Stimulated activated effector memory CD8-positive, alpha-beta T cell treated with anti-CD3 and anti-CD28 coated beads, Interleukin-12 subunit alpha, Interleukin-12 subunit beta, amount 100 ng/mL, for 72 hours (primary cell): ENCODE measurements at places on chromosomes 11 and 22.
A peak's percentile ranks its signal among the peaks of the same experiment; 100 is the strongest.

GRCh38 chr11:41413843-41414242, 45.6 kb downstream of the LRRC4C start:
- no peak for DNase-seq

- DNase-seq: no peak
Observed at GRCh38 chr11:78438298-78438975, 20.8 kb upstream of the GAB2 start.

- DNase-seq: no peak
Observed at GRCh38 chr22:21070690-21071615, 25.2 kb downstream of the LRRC74B start.

DNA sequence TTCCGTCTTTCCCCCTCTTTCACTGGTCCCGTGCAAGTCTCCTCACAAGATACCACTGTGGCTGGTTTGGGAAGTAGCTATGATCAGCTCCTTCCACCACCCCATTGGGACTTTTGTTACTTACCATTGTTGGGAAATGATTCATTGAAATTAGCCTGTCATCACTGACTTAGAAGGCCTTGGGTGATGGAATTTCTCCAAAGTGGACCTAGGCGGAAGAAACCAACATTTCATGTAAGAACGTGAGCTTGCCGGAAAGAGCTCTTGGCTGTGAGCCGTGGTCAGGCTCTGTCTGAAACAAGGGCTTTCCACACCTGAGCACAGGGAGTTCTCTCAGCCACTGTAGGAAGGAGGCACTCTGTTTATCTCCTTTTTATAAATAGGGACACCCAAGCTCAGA, 23.5 kb upstream of the CRYBB3 start:
- no peak for DNase-seq

DNA sequence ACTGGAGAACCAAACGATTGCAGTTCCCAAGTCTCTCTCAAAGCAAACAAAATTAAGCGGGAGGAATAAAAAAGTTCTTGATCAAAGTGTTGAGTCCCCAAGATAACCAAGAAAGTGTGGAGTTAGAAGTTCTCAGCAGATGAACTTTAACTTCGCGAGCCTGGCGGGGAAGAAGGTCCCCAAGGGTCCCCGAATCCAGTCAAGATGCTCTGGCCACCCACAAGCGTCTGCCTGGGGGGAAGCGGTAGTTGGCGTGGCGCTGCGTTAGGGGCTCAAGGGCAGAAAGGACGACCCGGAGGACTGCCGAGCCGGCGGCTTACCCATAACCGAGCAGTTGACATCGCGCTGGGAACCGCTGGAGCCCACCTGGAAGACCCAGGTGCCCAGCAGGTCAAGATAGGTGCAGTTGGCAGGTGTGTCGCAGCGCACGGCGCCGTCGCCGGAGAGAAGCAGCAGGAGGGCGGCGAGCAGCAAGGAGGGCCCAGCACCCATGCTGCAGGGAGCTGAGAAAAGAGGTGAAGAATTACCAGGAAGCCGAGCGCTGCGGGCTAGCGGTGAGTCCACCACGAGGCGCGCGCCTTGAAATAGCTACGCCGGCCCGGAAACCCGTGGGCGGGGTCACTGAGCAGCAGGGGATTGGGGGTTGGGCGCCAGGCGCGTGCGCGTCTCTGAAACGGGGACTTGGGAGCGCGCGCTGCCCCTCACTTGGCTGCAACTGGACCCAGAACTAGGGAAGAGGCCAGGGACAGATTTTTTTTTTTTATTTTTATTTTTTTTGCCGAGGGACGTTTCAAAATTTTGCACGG, at the start of gene CTSC:
TSS of gene CTSC (minus strand) at position 556 of the 806 bp plus-strand sequence. CDS start at position 492, 64 bp downstream.
- DNase-seq: peak; percentile 91

- no peak for DNase-seq
Observed at GRCh38 chr11:43756575-43756974, 76.0 kb downstream of the HSD17B12 start.
